ENCODE measurements at places on chromosomes 11 and 22.

DNA sequence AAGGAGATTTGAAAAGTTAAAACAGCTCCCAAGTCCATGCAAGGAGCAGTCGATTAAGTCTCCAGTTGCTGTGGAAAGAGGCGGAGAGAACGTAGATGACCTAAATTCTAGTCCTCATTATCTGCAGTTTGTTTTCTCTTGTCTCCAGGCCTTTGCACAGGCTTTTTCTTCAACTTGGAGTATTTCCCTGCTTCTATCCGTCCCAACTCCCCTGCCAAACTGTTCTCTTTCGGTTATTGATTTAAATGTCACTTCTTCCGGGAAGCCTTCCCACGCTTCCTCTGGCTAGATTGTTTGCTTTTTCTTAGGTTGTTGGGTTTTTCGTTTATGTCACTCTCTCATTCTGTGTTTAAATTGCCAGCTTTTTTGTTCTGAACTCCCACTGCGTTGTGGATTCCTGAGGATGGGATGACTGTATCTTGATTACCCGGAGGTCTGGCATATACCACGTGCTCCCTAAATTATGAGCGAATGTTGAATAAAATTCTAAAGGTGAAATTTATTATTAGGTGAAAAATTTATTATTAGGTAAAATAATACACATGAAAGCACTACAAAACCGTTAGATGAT lies 463 bp downstream of the TMEM126B start:
- DNase-seq: no peak

- no peak for DNase-seq
Observed at GRCh38 chr11:8259306-8259959, 4.2 kb downstream of the LMO1 start.

- DNase-seq: peak; percentile 50
Observed at GRCh38 chr11:67439321-67440228, 2.1 kb upstream of the PTPRCAP start.

DNA sequence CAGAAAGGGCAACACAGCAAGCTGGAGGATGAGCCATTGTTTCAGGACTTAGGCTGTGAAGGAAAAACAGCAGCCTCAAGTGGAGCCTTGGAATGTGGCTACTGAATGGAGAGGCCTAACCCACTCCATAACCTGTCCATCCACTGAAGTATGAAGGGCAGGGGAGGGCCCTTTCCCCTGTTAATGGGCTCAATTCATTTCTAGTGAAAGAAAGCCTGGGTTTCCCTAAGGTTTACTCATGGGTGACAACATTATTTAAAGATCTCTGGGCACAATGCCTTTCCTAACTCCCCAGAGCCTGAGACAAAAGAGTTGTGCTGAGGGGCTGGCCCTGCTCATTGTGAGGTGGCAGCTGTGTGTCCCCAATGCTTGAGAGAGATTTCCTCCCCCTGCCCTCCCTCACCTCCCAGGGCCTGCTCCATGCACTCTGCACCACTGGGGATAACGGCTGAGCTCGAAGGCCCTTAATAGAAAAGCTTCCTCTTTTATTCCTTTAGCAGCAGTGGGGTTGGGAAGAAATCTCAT lies 83.8 kb downstream of the ME3 start:
- DNase-seq: no peak

DNA sequence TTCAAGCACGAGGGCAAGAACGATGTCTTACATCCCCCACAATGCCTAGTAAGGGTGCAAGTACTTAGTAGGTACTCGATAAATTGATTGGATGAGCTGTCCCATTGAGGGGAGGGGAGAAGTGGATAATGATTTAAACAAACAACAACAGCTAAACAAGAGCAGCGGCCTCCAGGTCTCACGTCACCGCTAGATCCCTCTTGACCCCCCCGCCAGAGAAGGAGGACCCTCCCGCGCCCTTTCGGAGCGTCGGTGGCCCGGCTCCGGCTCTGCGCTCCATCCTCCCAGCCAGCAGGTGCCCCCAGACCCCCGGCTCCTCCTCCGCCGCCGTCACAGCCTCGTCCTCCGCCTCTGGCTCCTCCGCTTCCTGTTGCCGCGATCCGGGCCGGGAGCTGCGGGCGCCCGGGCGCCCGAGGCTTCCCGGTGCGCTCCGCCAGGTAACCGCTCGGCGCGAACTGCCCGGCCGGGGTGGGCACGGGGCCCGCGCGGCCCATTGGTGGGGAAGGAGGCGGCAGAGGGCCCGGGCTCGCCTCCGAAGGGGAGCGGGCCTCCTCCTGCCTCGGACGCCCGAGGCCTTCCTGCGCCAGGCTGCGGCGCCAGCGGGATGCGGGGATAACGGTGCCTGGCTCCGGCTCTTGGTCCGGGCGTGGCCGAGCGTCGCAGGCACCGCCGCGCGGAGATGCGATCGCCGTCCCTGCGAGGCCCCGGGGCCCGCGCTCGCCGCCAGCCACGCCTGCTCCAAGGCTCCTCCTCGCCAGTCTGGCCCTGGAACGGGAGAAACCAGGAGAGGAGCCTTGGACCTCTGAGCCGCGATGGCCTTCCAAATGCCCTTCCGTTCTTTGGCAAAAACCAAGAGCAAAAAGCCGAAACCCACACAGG lies at the start of gene TLCD5:
Gene TLCD5 (plus strand): TSS at position 368 of the 879 bp plus-strand sequence. CDS start 2,143 bp downstream, outside the sequence.
- DNase-seq: no peak

DNA sequence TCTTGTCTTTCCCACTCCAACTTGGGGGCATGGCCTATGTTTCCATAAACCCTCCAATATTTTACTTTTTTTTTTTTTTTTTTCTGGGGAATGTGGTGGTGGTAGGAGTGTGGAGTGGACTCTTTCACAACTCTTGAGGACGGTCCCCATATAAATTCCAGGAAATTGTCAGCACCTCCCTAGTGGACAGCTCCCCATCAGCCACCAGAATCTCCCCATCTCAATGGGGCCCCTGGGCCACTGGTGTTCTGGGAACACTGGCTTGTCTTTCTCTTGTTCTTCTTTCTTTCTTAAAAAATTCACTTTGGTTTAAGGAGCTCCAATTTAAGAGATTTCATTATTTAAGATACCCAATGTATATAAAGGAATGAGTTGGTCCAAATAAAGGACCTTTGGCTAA lies 74.1 kb downstream of the ADM start:
- DNase-seq: no peak

- no peak for DNase-seq
Observed at GRCh38 chr11:76322540-76322939, 58.4 kb downstream of the THAP12 start.

GRCh38 chr22:49189871-49190270 lies 637.8 kb downstream of the BRD1 start:
- DNase-seq: no peak

GRCh38 chr11:64868904-64869570 lies 9.4 kb downstream of the EHD1 start:
- DNase-seq: no peak

- no peak for DNase-seq
Observed at GRCh38 chr22:24507716-24508115, 12.6 kb downstream of the UPB1 start.

DNA sequence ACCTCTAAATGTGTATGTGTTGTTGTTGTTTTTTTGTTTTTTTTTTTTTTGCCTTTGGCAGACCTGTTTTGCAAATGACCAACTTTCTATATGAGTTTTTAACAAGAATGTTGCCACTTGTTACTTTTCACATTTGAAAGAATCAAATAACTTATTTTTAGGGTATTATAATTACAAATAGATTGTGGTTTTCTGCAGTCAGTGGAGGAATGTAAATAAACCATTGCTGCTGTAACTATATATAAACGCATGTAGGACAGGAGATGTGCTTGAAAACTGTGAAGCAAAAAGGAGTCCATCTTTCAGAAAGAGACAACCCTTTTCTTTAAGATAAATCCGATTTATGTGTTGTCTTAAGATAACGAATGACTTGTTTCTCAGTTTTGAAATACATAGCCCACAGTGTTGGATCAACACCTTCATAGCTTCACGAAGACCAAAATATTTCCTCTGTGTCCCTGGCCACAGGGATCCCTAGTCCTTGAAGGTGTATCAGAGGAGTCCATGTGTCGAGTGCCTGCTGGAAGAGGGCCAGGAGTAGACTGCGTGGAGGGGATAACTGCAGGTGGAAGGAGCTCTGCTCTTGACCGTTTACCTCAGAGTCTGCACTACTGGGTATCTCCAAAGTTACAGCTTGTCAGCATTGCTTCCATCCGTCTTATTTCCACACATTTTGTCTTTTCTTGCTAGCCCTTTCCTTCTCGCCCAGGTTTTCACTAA lies 24.7 kb downstream of the TNRC6B start:
- no peak for DNase-seq

- DNase-seq: no peak
Observed at GRCh38 chr22:40116496-40117200, 61.1 kb upstream of the TNRC6B start.

- no peak for DNase-seq
Observed at GRCh38 chr11:15099267-15099666, 15.5 kb upstream of the INSC start.

- no peak for DNase-seq
Observed at GRCh38 chr11:33884601-33885000, 7.3 kb downstream of the LMO2 start.

DNA sequence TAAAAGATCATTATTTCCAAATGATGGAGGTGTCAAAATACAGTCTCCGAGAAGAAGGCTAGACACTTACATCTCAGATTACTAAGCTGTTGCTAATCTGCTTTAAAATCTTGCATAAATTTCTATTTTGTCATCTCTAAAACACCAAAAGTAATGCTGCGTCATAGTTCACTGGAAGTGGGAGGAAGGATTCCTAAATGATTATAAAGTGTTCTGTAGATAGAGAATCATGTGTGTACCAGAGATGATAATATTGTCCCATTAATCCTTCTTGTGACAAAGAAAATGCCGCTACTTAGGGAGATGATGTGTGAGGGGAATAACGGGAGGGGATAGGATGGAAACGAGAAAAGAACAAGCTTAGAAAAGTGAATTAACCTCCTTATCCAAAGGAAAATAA lies 268.6 kb downstream of the JRKL start:
- no peak for DNase-seq

- DNase-seq: no peak
Observed at GRCh38 chr11:28708075-28708474, 599.9 kb downstream of the METTL15 start.

- no peak for DNase-seq
Observed at GRCh38 chr11:216081-216974, 8.8 kb downstream of the RIC8A start.

GRCh38 chr11:32705309-32706033 lies 89.0 kb downstream of the CCDC73 start:
- no peak for DNase-seq

GRCh38 chr11:76141901-76142588 lies 64.3 kb downstream of the WNT11 start:
- no peak for DNase-seq

GRCh38 chr11:77020734-77021133 lies 13.5 kb upstream of the B3GNT6 start:
- DNase-seq: no peak

DNA sequence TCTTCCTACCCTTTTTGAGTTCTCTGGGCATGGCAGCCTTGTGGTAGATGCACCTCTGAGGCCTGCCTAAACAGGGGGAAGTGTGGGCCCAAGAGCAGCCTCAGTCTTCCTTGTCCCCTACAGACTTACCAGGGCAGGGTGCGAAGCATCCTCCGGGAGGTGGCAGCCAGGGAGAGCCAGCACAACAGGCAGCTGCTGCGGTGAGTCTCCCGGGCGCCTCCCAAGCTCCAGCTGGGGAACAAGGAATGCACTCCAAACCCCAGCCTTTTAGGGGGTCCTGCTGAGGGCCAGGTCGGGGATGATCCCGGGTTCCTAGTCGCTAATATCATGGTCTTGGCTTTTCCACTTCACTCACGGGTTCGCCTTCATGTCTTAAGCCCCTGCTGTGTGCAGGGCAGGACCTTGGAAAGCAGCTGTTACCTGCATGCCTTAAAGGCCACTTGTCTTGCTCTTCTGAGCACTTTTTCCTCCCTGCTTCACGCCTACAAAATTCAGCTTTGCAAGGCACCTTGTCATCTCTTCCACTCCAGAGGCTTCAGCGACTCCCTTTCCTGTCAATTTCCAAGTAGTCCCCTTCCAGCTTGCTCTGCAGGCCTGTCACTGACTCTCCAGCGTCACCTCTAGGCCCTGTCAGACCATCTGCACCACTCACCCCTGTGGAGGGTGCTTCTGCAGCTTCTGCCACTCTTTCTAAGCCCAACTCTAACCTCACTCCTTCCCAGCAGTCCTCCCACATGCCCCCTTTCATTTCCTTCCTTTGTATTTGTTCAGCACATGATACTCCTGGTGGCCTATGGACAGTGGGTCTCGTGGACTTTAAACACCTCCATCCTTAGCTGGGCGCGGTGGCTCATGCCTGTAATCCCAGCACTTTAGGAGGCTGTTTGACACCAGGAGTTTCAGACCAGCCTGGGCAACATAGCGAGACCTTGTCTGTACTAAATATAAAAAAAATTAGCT lies 57.0 kb downstream of the PISD start:
- no peak for DNase-seq

GRCh38 chr11:57340039-57340615 lies 2.0 kb downstream of the P2RX3 start:
- DNase-seq: no peak

DNA sequence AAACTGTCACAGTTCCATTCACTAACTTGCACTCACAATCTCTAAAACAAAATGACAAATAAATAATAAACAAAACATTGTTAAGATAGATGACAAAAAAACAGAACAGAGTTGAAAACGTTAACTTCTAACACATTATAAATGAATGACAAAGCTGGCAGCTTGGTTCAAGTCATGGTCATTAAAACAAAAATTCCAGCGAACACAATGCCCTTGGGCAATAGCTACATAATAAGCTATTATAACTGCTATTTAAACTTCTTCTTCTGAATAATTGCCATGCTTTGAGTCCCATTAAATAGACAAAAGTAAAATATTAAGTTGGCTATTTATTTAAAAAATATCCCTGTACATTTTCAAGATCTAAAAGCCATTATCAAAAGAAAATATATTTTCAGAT lies 54.7 kb downstream of the PICALM start:
- DNase-seq: no peak

- DNase-seq: no peak
Observed at GRCh38 chr11:33898957-33899356, 7.1 kb upstream of the LMO2 start.

Measured in T-helper 2 cell (primary cell).